ENCODE measurements at places on chromosomes 1 and 21.

DNA sequence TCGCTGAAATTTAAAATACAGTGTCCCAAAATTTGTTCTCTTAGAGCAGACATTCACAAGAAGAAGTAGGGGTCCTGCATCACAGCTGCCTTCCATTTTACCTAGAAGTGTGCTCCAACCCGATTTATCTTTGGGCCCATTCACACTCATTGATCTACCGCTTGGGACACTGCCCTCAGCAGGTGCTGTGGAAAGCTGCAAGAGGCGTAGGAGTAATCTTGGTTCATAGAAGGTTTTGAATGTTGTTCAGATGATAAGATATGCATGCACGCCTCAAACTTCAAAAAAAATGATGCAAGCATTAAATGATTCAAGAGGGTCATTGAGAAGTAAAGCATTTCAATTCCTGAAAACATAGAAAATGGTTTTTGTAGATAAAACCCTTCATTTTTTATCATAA, 18.6 kb upstream of the C1orf105 start:
- no peak overlapping the region for H3K4me3 ChIP-seq
- no peak for DNase-seq
- no peaks in the 10 kb centered on the region for H3K27me3 ChIP-seq
- peaks cover 62% of the 10 kb centered on the region for H3K4me1 ChIP-seq
- H3K36me3 ChIP-seq: no peaks in the 10 kb centered on the region

- H3K4me3 ChIP-seq: no peak overlapping the region
- H3K27ac ChIP-seq: no peak overlapping the region
- no peaks in the 10 kb centered on the region for H3K27me3 ChIP-seq
- no peak for DNase-seq
- no peaks in the 10 kb centered on the region for H3K4me1 ChIP-seq
These were observed 26.4 kb upstream of the GOLT1A start for GRCh38 chr1:204240233-204240632.

DNA sequence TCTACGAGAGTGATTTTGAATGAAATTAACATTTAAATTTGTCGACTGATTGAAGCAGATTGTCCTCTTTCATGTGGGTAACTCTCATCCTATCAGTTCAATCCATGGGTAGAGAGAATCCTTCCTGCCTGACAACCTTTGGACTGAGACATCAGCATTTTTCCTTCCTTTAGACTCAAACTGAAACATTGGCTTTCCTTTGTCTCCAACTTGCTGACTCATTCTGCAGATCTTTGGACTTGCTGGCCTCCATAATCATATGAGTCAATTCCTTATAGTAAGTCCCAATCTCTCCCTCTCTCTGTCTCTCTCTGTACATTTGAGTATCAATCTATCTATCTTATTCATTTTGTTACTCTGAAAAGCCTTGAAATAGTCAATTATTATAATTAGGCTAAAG, 416.7 kb downstream of the LRRIQ3 start:
- no peaks in the 10 kb centered on the region for H3K27me3 ChIP-seq
- no peak for DNase-seq
- no peaks in the 10 kb centered on the region for H3K36me3 ChIP-seq
- H3K27ac ChIP-seq: no peak overlapping the region
- H3K4me1 ChIP-seq: no peaks in the 10 kb centered on the region

DNA sequence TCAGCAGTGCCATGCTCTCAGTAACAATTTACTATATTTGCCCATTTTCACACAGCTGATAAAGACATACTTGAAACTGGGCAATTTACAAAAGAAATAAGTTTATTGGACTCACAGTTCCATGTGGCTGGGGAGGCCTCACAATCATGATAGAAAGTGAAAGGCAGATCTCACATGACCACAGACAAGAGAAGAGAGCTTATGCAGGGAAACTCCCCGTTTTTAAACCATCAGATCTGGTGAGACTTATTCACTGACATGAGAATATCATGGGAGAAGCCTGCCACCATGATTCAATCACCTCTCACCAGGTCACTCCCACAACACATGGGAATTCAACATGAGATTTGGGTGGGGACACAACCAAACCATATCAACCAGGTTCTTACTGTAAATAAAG, 112.1 kb upstream of the C1orf87 start:
- DNase-seq: no peak
- no peak overlapping the region for H3K27ac ChIP-seq
- H3K36me3 ChIP-seq: peaks cover 6% of the 10 kb centered on the region
- H3K27me3 ChIP-seq: no peaks in the 10 kb centered on the region

Data from mesothelial cell of epicardium (in vitro differentiated cells).